ENCODE measurements at places on chromosomes 11 and 22.

- DNase-seq, result no peak
These were observed 9.0 kb upstream of the RDX start for GRCh38 chr11:110305169-110306018.

GRCh38 chr11:126702165-126702720 lies 298.3 kb downstream of the KIRREL3 start:
- no peak for DNase-seq

DNA sequence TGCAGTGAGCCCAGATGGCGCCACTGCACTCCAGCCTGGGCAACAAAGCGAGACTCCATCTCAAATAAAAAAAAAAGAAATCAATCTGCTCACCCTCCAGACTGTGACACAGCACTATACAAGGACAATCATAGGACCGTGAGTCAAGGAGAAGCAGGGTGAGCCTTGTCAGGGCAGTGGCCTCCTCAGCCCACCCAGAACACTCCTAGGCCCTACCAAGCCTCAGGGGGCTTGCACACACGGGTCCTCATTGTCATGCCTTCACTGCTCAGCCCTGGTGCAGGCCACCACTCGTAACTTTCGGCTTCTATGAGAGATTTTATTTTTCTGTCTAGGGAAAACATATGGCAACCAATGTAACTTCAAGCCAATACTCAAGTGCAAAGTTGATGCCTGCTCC lies 35.8 kb downstream of the DGCR2 start:
- no peak for DNase-seq

GRCh38 chr11:5366856-5367255 lies 15.5 kb downstream of the OR51B6 start:
- DNase-seq, result no peak
